DND-41 (cell line): ENCODE measurements at places on chromosomes 11 and 22.

DNA sequence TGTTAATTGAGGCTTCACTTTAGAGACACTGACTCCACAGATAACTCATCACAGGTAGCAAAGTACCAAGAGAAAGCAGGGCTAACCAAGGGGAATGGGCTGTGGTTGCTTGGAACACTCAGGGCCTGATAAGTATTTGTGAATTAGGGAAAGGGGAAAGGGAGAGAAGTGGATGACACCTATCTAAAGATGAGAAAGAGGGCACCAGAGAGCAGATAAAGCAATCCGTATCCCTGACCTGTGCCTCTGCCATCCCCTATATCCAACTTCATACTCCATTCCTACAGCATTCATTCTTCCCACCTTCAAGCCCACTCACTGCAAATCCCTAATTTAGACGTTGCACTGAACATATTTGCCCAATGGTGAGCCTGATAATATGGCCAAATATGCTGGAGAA lies 43.0 kb upstream of the API5 start:
- no peaks in the 10 kb centered on the region for H3K4me1 ChIP-seq
- no peak for DNase-seq
- H3K27ac ChIP-seq: no peak overlapping the region
- H3K4me3 ChIP-seq: no peak overlapping the region
- H3K36me3 ChIP-seq: no peaks in the 10 kb centered on the region

GRCh38 chr11:75280227-75280701 lies 39.7 kb downstream of the TPBGL start:
- H3K4me3 ChIP-seq: no peak overlapping the region
- peaks cover 28% of the 10 kb centered on the region for H3K36me3 ChIP-seq
- no peaks in the 10 kb centered on the region for H3K27me3 ChIP-seq
- DNase-seq: peak; percentile 81
- H3K27ac ChIP-seq: no peak overlapping the region

GRCh38 chr11:64010783-64011182 lies 24.5 kb downstream of the OTUB1 start:
- no peak overlapping the region for H3K4me3 ChIP-seq
- H3K4me1 ChIP-seq: no peaks in the 10 kb centered on the region
- no peak for DNase-seq
- no peaks in the 10 kb centered on the region for H3K27me3 ChIP-seq
- H3K36me3 ChIP-seq: peaks cover 4% of the 10 kb centered on the region

- DNase-seq: peak; percentile 58
- H3K27ac ChIP-seq: peak overlapping the region; percentile 66
- peaks cover 21% of the 10 kb centered on the region; the same call in 1 of the 2 replicates for H3K36me3 ChIP-seq
- peaks cover 91% of the 10 kb centered on the region for H3K4me1 ChIP-seq
Observed at GRCh38 chr11:118924591-118925585, 838 bp downstream of the BCL9L start.

DNA sequence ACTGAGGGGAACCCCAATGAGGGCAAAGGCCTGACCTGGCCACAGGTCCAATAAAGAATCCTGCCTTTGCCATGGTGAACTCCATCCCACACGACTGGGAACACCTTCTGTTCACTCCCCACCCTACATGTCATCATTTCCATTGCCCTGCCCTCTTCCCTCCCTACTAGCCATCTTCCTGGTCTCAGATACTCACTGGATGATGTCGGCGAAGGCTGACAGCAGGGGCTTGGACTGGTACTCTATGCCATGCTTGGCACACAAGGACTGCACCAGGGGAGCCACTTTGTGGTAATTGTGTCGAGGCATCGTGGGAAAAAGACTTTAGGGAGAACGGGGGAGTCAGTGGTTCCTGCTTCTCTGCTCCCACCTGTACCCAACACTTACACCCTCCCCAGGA lies 9.9 kb downstream of the FEN1 start:
- no peak for DNase-seq
- H3K27me3 ChIP-seq: no peaks in the 10 kb centered on the region
- peaks cover 93% of the 10 kb centered on the region for H3K36me3 ChIP-seq

GRCh38 chr11:77470504-77470903 lies 3.4 kb downstream of the PAK1 start:
- peaks cover 40% of the 10 kb centered on the region for H3K4me1 ChIP-seq
- H3K27ac ChIP-seq: peak overlapping the region; percentile 47
- no peaks in the 10 kb centered on the region for H3K36me3 ChIP-seq
- no peak overlapping the region for H3K4me3 ChIP-seq

- H3K27me3 ChIP-seq: no peaks in the 10 kb centered on the region
- H3K4me1 ChIP-seq: peaks cover 40% of the 10 kb centered on the region
- H3K4me3 ChIP-seq: peak overlapping the region; percentile 89
Observed at GRCh38 chr22:50526108-50526833, 873 bp upstream of the SCO2 start.

- no peak overlapping the region for H3K27ac ChIP-seq
- no peaks in the 10 kb centered on the region for H3K36me3 ChIP-seq
- no peak for DNase-seq
- peaks cover 7% of the 10 kb centered on the region for H3K27me3 ChIP-seq
Observed at GRCh38 chr11:62433141-62433903, 14.5 kb downstream of the SCGB1A1 start.

- DNase-seq: peak; percentile 56
- peaks cover 81% of the 10 kb centered on the region for H3K36me3 ChIP-seq
Observed at GRCh38 chr22:20783844-20784723, 10.2 kb downstream of the SERPIND1 start.

DNA sequence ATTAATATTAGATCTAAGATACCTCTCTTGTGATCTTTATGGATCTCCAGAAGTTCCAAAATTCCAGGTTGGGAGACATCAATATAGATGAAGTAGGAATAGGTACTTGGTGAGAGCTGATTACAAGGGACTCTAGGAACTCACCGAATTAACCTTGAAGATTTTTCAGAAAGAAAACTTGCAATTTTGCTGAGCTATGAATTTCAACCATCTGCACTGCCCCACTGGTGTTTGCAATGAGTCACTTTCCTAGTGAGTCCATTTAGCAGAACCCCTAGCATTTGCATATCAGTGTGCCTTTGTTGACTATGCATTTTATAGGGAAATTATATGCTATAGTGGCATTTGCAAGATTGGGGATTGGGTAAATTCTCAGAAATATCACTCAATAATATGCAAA lies 122.0 kb downstream of the CTNND1 start:
- no peaks in the 10 kb centered on the region for H3K4me1 ChIP-seq
- no peak overlapping the region for H3K4me3 ChIP-seq
- no peak overlapping the region for H3K27ac ChIP-seq
- H3K36me3 ChIP-seq: no peaks in the 10 kb centered on the region
- DNase-seq: no peak
- H3K27me3 ChIP-seq: no peaks in the 10 kb centered on the region

DNA sequence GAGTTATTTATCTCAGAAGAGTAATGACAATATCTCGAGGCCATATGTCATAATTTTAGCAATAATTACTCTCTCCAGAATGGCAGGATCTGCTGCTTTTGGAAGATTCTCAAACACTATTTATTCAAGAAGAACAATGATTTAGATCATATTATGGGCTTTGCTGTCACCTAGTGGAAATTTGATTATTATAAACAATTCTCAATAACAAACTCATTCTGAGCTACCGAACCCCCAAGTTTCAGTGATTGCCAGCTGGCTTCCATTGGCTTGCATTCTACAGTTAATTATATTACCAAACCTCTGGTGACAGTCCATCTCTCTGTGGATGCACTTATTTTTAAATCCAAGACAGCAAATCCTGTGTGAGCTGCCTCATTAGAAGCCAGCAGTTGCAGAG lies 27.9 kb upstream of the SLC36A4 start:
- no peak overlapping the region for H3K27ac ChIP-seq
- H3K4me1 ChIP-seq: no peaks in the 10 kb centered on the region
- no peak overlapping the region for H3K4me3 ChIP-seq
- DNase-seq: no peak

- DNase-seq: no peak
- H3K36me3 ChIP-seq: no peaks in the 10 kb centered on the region
- no peaks in the 10 kb centered on the region for H3K4me1 ChIP-seq
- H3K4me3 ChIP-seq: no peak overlapping the region
Observed at GRCh38 chr11:114562166-114562916, 2.7 kb upstream of the NXPE1 start.

GRCh38 chr22:23137905-23138561 lies 3.8 kb downstream of the RSPH14 start:
- no peak overlapping the region for H3K4me3 ChIP-seq
- no peaks in the 10 kb centered on the region for H3K27me3 ChIP-seq
- DNase-seq: peak; percentile 81
- H3K36me3 ChIP-seq: no peaks in the 10 kb centered on the region

DNA sequence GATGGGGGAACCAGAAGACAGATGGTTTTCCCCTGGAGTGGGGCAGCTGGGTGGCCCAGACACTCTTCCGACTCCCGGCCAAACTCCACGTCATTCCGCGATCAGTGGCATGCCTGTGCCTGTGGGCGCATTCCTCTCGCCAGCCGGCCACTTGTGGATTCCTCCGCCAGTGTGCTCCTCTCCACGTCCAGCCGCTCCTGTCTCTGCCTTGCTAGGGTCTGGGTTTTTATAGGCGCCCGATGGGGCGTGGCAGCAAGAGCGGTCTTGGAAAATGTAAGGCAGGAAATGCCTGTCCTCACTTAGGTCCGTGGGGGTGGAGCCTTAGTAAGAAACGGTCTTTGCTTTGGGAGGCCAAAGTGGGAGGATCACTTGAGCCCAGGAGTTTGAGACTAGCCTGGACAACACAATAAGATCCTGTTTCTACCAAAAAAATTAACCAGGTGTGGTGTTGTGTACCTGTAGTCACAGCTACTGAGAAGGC lies 81.6 kb upstream of the SEPTIN5 start:
- H3K36me3 ChIP-seq: no peaks in the 10 kb centered on the region
- H3K4me1 ChIP-seq: no peaks in the 10 kb centered on the region
- H3K27me3 ChIP-seq: no peaks in the 10 kb centered on the region
- H3K27ac ChIP-seq: no peak overlapping the region
- no peak for DNase-seq

GRCh38 chr11:2519862-2520735 lies 75.3 kb downstream of the KCNQ1 start:
- DNase-seq: no peak
- no peaks in the 10 kb centered on the region for H3K36me3 ChIP-seq
- no peaks in the 10 kb centered on the region for H3K27me3 ChIP-seq
- H3K4me3 ChIP-seq: no peak overlapping the region

- H3K4me3 ChIP-seq: no peak overlapping the region
- 0 out of 2 replicates have a peak, but pooled peaks cover 3% of the 10 kb centered on the region for H3K4me1 ChIP-seq
- no peaks in the 10 kb centered on the region for H3K36me3 ChIP-seq
- no peak overlapping the region for H3K27ac ChIP-seq
- no peak for DNase-seq
- H3K27me3 ChIP-seq: no peaks in the 10 kb centered on the region
Observed at GRCh38 chr11:64654439-64654838, 63.4 kb downstream of the SLC22A12 start.

GRCh38 chr11:128061281-128061871 lies 526.0 kb downstream of the ETS1 start:
- peaks cover 49% of the 10 kb centered on the region for H3K4me1 ChIP-seq
- no peaks in the 10 kb centered on the region for H3K36me3 ChIP-seq
- H3K4me3 ChIP-seq: no peak overlapping the region
- H3K27ac ChIP-seq: peak overlapping the region; percentile 56
- DNase-seq: peak; percentile 69

GRCh38 chr11:29616611-29617010 lies 400.2 kb downstream of the KCNA4 start:
- H3K36me3 ChIP-seq: no peaks in the 10 kb centered on the region
- H3K4me3 ChIP-seq: no peak overlapping the region
- no peak for DNase-seq
- no peaks in the 10 kb centered on the region for H3K4me1 ChIP-seq
- H3K27me3 ChIP-seq: no peaks in the 10 kb centered on the region
- no peak overlapping the region for H3K27ac ChIP-seq

GRCh38 chr11:111465400-111465799 lies 46.8 kb downstream of the BTG4 start:
- no peak for DNase-seq
- H3K27ac ChIP-seq: no peak overlapping the region
- H3K4me1 ChIP-seq: no peaks in the 10 kb centered on the region
- H3K4me3 ChIP-seq: no peak overlapping the region

DNA sequence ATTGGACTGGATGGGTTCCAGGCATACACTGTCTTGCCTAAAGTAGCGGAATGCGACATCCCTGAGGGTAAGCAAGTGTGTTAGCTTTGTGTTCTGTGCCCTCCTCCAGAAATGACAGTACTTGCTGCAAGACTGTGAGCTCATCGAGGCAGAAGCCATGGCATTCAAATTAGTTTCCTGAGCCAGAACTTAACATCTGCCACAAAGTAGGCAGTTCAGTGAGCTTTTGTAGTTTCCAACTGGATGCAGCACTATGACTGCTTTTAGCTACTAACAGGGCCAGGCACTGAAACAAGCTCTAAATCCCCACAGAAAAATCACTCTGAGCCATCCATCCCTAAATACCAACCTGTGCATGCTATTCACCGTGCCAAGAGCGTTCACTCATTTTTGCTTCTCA lies 1.2 kb upstream of the FAR1 start:
- no peaks in the 10 kb centered on the region for H3K27me3 ChIP-seq
- DNase-seq: no peak
- H3K4me3 ChIP-seq: no peak overlapping the region
- H3K4me1 ChIP-seq: no peaks in the 10 kb centered on the region
- no peaks in the 10 kb centered on the region for H3K36me3 ChIP-seq
- no peak overlapping the region for H3K27ac ChIP-seq

- H3K4me3 ChIP-seq: no peak overlapping the region
- H3K27ac ChIP-seq: no peak overlapping the region
- H3K27me3 ChIP-seq: no peaks in the 10 kb centered on the region
- no peak for DNase-seq
Observed at GRCh38 chr22:35705141-35705540, 12.5 kb upstream of the APOL5 start.

DNA sequence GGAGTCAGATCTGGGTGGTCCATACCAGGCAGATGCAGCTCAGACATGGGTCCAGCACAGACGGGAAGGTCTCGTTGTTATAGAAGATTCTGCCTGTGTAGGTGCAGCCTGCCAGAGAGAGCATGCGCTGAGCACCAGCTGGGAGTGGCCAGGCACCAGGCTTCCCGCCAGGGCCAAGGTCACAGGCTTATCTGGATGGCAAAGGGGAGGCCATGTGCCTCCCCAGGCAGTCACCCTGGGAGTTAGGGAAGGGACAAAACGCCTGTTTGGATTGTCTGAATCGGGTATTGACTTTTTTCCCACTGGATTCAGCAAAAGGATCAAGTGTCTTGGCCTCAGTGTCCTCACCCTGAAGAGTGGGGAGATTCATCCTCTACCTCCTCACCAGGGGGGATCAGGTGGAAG lies 26.5 kb downstream of the PGA5 start:
- H3K36me3 ChIP-seq: no peaks in the 10 kb centered on the region
- no peaks in the 10 kb centered on the region for H3K4me1 ChIP-seq
- no peak overlapping the region for H3K4me3 ChIP-seq
- H3K27ac ChIP-seq: no peak overlapping the region
- no peak for DNase-seq
- no peaks in the 10 kb centered on the region for H3K27me3 ChIP-seq

- no peak overlapping the region for H3K27ac ChIP-seq
- DNase-seq: no peak
- no peaks in the 10 kb centered on the region for H3K36me3 ChIP-seq
- peaks cover 18% of the 10 kb centered on the region for H3K4me1 ChIP-seq
- H3K27me3 ChIP-seq: no peaks in the 10 kb centered on the region
Observed at GRCh38 chr11:63572026-63572688, 9.0 kb upstream of the PLAAT2 start.

- DNase-seq: no peak
- H3K4me1 ChIP-seq: no peaks in the 10 kb centered on the region
- H3K27ac ChIP-seq: no peak within 1 kb of the TSS
Observed at GRCh38 chr11:130159657-130160497, at the start of gene ST14. ST14 (plus strand) TSS chr11:130159782; CDS start chr11:130159980, 198 bp downstream.
